ENCODE measurements at places on chromosomes 12 and 14.

- no peak for DNase-seq
Observed at GRCh38 chr12:106643000-106643399, 60.2 kb downstream of the RFX4 start.

GRCh38 chr12:76144245-76144549 lies 59.7 kb upstream of the NAP1L1 start:
- peak; percentile 30 for DNase-seq

DNA sequence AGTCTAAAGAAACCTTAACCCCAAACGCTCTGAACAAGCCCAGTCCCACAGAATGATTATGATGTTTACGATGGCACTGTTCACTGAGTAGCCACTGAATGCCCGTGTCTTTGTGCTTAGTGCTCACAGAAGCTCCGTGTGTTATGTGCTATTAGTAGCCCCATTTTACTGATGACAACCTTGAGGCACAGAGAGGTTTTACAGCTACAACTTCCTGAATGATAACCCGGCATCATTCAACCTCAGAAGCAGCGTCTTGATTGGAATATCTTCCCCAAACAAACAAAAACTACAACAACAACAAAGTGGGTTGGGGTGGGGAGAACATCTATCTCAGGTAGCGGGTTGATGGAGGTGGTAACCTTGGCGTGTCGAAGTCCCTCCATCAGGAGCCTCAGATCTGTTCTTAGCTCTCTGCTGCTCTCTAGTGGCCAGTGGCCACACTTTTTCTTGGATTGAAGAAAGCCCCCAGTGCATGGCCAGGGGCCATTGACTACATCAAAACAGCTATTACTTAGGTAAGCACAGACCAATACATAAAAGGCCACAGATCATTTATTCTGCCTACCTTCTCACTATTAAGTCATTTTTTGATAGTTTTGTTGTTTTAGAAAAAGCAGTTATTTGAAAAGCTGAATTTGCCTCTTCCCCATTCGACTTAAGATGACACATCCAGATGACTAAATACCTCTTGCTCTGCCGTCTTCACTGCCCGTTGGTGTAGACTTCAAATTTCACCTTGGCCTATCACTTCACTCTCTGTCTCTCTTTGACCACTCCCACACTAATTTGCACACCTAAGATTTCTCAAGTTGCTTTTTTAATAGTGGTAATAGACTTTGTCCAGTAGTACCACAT lies 376.9 kb downstream of the GALC start:
- DNase-seq = peak; percentile 3

GRCh38 chr14:95994593-95994928 lies 44.6 kb upstream of the C14orf132 start:
- no peak for DNase-seq

DNA sequence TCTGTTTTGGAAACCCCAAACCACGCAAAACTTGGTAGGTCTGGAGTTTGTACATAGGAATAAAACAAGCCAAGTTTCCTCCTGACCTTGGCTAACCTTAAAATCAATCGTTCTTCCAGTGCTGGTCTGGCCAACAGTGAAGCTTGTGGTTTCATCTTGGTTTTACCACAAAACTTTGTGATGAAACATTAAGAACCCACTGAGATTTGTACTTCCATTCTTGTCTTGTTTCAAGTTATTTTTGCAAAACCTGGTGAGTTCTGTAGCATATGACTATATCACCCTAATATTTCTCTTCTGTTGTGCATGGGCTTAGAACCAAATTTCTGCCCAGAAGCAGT lies 26.4 kb downstream of the SIX1 start:
- DNase-seq = no peak

- no peak for DNase-seq
Observed at GRCh38 chr12:123101526-123101925, 49.4 kb downstream of the PITPNM2 start.

GRCh38 chr12:43988838-43989560 lies 153.1 kb downstream of the TMEM117 start:
- no peak for DNase-seq

- no peak for DNase-seq
Observed at GRCh38 chr14:90373887-90374286, 22.9 kb upstream of the CALM1 start.

DNA sequence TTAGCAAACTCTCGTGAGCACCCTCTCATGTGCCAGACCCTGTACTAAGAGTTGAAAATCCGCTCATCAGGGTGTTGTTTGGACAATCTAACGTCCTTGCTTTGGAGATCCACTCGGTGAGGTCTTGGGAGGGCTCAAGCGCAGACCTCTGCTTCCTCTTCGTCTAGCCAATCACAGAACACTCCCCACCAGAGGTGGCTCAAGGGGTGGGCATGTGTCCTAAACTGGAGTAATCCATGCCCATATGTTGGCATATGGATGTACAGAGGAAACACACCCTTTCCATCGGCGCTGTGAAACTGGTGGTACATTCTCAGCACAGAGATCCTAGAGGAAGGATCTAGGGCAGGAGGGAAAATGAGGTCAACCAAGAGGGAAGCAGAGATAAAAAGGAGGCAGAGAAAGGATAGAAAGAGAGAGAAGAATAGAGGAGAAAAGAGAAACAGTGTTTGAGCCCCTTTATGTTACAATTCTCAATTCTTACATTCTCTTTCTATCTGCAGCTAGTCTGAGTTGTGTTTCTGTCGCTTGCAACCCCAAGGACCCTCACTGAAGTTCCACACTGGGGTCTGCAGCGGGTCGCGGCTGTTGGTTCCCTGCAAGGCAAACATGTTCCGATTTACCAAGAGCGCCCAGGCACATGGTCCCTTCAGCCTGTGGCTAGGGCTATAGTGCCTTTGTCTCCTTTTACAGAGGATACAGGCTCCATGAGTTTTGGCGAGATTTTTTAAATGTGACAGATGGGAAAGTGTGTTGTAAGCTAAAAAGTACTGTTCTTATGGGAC lies 40.5 kb downstream of the DLK1 start:
- DNase-seq = no peak

DNA sequence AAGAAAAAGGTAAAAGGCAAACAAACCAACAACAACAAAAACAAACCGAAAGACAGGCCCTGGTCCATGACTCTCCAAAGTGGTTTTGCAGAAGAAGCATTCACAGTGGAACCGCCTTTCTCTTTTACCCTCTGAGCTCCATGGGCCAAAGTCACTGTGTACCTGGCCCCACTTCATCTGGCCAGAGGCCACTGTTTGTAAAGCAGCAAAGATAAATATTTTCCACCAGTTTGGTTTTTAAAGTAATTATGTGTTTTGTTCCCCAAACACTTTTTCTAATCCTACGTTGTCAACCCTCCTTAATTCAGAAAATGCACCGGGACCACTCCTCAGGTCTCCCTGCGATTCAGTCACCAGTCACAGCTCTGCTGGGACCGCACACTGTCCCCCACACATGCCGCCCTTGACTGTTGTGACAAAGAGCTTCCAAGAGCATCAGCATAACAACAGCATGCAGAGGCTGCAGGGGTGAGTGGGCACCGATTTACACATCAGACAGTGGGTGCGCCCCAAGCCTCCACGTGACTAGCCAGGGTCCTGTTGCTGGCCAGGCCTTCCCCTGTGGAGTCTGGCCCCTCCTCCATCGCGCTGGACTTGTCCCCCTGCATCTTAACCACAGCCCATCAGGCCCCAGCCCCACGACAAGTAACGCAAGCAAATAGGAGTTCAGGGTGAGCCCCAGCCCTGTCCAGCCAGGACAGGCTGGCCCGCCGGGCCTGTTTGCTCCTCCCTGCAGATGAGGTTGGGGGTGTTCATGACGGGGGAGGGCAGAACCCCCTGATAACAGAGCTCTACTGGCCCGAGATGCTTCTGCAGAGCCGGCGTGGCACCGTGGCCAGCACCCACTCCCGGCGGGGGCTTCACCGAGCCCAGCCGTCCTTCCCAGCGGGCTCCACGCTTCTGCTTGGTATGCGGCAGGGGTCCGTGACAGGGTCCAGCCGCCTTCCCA lies 65.2 kb upstream of the DIO3 start:
- no peak for DNase-seq

- DNase-seq = no peak
Observed at GRCh38 chr14:86625637-86626036, 1095.7 kb downstream of the FLRT2 start.

- DNase-seq = no peak
Observed at GRCh38 chr14:31069343-31069742, 43.2 kb upstream of the STRN3 start.

DNA sequence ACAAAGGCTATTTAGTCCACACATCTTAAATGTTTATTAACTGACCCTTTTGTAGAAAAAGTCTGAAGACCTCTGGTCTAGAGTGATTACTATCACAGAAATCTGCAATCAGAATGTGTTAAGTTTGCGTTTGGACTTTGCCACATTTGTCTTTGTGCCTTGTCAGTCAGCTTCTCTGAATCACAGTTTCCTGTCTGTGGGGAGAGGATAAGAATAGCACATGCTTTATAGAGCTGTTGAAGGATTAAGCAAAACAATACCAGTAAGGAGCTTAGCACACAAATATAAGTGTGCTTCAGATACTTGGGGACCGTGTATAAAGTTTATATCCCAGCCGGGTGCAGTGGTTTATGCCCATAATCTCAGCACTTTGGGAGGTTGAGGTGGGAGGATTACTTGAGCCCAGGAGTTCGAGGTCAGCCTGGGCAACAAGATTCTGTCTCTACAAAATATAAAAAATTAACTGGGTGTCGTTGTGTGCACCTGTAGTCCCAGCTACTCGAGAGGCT lies 63.0 kb upstream of the BTG1 start:
- DNase-seq = no peak

- no peak for DNase-seq
Observed at GRCh38 chr14:101932673-101933072, 31.7 kb upstream of the DYNC1H1 start.

DNA sequence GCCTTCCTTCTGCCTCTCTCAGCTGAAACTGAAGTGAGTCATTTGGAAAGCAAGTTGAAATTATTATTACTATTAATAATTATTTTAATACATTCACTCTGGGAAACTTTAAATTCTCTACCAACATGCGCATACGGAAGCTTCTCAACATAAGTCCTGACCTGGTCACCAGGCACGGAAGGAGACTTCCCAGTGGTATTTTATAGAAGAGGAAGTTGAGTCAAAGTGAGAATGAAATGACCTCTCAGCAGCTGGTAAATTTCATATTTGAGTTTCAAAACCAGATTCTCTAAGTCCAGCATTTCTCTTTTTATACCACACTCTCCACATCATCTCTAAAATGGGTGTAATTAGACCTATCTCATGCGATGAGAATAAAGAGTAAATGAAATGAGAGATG lies 747.4 kb downstream of the VRK1 start:
- no peak for DNase-seq

- no peak for DNase-seq
Observed at GRCh38 chr14:58272588-58273372, 25.6 kb upstream of the ARID4A start.

GRCh38 chr12:109100741-109101140 lies 3.3 kb downstream of the UNG start:
- DNase-seq = no peak

DNA sequence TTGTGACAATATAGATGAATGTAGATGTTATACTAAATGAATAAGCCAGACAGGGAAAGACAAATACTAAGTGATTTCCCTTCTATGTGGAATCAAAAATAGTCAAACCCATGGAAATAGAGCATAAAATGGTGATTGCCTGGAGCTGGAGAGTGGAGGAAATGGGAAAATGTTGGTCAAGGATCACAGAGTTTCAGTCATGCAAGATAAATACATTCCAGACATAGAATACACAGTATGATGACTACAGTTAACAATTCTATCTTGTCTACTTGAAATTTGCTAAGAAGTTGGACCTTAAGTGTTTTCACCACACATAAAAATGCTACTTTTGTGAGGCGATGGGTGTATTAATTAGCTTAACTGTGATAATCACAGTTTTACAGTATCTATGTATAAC lies 1182.7 kb downstream of the AACS start:
- no peak for DNase-seq

DNA sequence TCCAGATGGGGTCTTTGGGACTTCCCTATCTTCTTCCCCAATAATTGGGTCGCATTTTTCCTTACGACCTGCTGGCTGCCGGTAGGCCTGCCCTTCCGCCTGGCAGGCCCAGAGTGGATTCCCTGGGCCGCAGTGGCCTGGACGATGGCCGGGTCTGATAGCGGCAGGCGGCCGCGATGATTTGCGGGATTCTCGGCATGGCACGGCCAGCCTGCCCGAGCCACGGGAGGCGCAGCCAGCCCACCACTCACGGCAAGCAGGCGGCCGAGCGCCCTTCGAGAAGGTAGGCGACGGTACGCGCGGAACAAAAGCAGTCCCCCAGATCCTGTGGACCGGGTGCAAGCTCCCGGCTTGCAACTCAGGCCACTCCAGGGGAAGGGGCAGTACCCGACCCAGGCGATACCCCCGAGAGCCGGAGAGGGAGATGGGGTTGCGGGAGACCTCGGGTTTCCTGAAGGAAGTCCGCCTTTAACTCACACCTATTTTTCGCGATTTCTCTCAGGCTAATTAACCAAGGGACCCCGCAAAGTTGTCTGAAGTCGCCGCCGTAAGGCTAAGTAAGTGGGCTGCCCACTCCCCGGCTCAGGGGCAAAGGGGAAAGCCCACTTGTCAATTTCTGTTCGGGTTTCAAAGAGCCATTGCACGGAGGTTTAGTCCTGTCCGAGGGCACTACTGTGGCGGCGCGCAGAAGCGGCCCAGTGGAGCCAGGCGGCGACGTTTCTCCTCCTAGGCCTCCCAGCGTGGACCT lies 1.4 kb upstream of the GSC start:
- no peak for DNase-seq

DNA sequence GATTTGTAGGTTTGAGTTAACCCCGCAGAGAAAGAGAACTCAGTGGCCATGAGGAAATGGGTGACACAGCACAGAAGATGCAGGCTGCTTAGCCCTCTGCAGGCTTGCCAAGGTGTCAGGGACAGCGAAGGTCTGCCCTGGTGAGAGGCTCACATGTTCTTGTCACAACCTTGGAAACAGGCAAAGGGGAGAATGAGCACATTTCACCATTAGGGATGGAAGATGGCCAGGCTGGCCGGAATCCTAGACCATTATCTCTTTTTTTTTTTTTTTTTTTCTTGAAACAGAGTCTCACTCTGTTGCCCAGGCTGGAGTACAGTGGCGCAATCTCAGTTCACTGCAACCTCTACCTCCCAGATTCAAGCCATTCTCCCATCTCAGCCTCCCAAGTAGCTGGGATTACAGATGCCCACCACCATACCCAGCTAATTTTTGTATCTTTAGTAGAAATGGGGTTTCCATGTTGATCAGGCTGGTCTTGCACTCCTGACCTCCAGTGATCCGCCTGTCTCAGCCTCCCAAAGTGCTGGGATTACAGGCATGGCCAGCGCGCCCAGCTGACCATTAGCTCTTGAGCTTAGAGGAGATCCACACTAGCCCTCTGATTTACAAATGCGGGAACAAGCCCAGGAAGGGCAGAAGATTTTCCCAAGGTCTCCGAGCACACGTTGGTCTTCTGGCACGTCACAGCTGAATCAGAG lies 34.6 kb downstream of the LTBP2 start:
- DNase-seq = no peak

- DNase-seq = no peak
Observed at GRCh38 chr12:52907092-52907810, 2.4 kb upstream of the KRT8 start.
